ENCODE measurements at places on chromosomes 3 and 15. TPM values are rescaled to one million over a fixed set of nuclear protein-coding genes. Genes with fewer than 3 reads are reported as not detected.
A peak's percentile ranks its signal among the peaks of the same experiment; 100 is the strongest.

Gene LCTL
- not detected for total RNA-seq

GRCh38 chr3:155370198-155370597, 76.7 kb upstream of the STRIT1 start:
- no peak overlapping the region for H3K4me3 ChIP-seq
- peak; percentile 83 for DNase-seq
- no peaks in the 10 kb centered on the region for H3K27me3 ChIP-seq
- peak overlapping the region; percentile 39 for H3K27ac ChIP-seq
- no peaks in the 10 kb centered on the region for H3K36me3 ChIP-seq

- no peaks in the 10 kb centered on the region for H3K4me1 ChIP-seq
- H3K27ac ChIP-seq, result no peak overlapping the region
- DNase-seq, result no peak
Measured at GRCh38 chr3:23993556-23994243, 48.6 kb downstream of the NR1D2 start.

DNA sequence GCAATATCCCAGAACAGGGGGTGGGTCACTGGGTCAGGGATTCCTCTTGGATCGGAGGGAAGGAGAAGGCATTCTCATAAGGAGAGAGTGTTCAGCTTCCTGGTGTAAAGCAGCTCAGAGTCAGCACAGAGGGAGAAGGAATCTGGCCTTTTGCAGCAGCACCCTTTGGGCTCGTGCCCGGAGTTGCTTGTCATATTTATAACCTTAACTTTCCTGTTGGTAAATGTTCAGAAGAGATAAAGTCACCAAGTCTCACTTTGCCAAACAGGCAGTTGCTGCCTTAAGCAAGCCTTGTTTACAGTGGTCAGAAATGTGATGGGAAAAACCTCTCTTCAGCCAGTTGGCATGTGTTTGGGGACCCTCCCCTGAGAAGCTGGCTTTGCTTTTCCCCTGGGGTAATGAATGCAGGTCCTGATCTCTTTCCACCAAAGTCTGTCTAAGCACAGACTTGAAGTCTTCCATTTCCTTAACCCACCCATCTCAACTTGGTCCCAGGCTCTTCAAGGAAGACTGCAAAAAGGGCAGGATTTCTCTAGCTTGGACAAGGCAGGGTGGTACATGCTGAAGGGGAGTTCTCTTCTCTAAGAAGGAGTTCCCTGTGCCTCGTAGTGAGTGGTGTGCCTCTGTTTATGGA, 206.9 kb upstream of the BHLHE40 start:
- DNase-seq, result peak; percentile 34
- H3K36me3 ChIP-seq, result no peaks in the 10 kb centered on the region
- no peaks in the 10 kb centered on the region for H3K27me3 ChIP-seq
- H3K4me3 ChIP-seq, result no peak overlapping the region
- peak overlapping the region; percentile 42 for H3K27ac ChIP-seq

GRCh38 chr15:49083401-49084284, 37.4 kb upstream of the SECISBP2L start:
- no peak overlapping the region for H3K4me3 ChIP-seq
- peak overlapping the region; percentile 19 for H3K27ac ChIP-seq
- H3K27me3 ChIP-seq, result no peaks in the 10 kb centered on the region
- peaks cover 15% of the 10 kb centered on the region for H3K4me1 ChIP-seq

DNA sequence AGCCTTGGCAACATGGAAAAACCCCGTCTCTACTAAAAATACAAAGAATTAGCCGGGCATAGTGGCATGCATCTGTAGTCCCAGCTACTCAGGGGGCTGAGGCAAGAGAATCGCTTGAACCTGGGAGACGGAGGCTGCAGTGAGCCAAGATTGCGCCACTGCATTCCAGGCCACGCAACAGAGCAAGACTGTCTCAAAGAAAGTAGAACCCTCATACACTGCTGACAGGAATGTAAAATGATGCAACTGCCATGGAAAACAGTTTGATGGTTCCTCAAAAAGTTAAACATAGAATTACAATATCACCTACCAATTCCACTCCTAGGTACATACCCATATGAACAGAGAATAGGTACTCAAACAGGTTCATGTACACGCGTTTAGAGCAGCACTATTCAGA, 158.9 kb downstream of the TBC1D5 start:
- H3K27me3 ChIP-seq, result no peaks in the 10 kb centered on the region
- no peak overlapping the region for H3K27ac ChIP-seq
- no peaks in the 10 kb centered on the region for H3K36me3 ChIP-seq
- H3K4me1 ChIP-seq, result no peaks in the 10 kb centered on the region

Gene CYP19A1
- 5.1 TPM for total RNA-seq
